SJSA1 (cell line): ENCODE measurements at places on chromosomes 7 and 10. TPM values are rescaled to one million over a fixed set of nuclear protein-coding genes. Genes with fewer than 3 reads are reported as not detected.

- no peak for DNase-seq
These were observed 158.0 kb upstream of the AHR start for GRCh38 chr7:17140406-17140805.

DNA sequence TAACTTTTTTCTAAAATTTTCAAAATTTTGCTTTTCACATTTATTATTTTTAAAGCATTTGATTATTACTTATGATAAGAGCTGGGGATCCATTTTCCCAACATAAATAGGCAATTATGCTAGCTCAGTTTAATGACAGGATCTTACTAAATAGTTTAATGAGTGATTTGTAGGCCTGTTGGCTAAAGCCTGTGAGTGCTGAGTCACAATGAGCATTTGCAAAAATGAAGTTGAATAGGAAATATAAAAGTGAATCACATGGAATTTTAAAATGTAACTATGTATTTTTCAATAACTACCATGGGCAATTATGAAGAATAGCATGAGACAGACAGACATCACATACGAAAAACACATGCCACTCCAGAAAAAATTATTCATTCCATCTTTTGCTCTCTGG is 45.1 kb upstream of the ZPBP start:
- DNase-seq, result no peak

ADAM12 gene
- 3.3 and 3.6 TPM in 2 replicates for total RNA-seq

FAM53B gene
- total RNA-seq, result 10.2 and 14.1 TPM in 2 replicates

DNA sequence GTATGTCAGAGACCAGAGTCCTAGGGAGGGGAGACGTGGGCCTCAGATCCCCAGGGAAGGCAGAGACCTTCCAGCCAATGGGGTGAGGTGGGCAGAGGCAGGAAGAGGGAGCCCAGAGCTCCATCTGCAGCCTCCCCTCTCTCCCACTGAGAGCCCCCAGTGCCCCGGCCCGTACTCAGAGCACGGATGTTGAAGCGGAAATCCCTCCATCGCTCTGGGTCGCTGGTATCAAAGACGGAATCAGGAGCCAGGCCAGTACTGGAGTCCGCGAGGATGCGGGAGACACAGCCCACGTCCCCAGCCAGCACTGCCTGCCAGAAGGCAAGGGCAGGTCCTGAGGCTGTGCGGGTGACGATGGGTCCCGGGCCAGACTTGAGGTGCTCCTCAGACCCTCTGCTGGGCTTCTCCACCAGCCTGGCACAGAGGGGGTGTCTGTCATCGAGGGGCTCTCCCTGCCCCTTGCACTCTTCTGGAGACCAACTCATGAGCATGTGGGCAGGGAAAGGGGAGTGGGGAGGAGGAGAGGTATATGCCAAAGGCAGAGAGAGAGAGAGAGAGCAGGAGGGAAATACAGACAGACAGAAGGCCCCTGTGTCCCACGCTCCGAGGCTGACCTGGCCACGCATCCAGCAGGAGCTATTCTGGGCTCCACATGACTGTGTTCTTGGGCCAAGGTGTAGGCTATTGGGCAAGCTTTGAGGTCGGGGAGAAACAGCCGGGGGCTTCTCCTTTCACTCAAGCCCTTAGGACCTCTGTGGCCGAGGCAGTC is at the start of gene ASB10:
ASB10 (minus strand) TSS at position 611 of the 769 bp plus-strand sequence; CDS start at position 491, 120 bp downstream.
- DNase-seq, result no peak
